ENCODE measurements at places on chromosomes 7 and 10.
A peak's percentile ranks its signal among the peaks of the same experiment; 100 is the strongest.

DNA sequence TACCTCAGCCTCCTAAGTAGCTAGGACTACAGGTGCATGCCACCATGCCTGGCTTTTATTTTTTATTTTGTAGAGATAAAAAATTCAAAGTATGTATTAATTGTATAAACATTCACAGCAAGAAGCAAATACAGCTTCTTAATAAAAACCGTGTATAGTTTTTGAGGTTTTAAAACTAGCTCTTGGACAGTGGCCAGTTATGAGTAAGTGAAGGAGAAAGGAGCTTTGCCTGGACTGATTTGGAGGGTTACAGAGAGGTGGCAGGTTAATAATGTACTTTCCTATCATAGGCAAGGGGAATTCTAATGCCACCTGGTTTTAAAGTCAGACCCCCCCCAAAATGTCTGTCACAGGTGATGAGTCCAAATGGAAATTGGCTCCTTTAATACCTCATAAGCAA is 43.4 kb downstream of the ZNRF2 start:
- DNase-seq, result no peak

DNA sequence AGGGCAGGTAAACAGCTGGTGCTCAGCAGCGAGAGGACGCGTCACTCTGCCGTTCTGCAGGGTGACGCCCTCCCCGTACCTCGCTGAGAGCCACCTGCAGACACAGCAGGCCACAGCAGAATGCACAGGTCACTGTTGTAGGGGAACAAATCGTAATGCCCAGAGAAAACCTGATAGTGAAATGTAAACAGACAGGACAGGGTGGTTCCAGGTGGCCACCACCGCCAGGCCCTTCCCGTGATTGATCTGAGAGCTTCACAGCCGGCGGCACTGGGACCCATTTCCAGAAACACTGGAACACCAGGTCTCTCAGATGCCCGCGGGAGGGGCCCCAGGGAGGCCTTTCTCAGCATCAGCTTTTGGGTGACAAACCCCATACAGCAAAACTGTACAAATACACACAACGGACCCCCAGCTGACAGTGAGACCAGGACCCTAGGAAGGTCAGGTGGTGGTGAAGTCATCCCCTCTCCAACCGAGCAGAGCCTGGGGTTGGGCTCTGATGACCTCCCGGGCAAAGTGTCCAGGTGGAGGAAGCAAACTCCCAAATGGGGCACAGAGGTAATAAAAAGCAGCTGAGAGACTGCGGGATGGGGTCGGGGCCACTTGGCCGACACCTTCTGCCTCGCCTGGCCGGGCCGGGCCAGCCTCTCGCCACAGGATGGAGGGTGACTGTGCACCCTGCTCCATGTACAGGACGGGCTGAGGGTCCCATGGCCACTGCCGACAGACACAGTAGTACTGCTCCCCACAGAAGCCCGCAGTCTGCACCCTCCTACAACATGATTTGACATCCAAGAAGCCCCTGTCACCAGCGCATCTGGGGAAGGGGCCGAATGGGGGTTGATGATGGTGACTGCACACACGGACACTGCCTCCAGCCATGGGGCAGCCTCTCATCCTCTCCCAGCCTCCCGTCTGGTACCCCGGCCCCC is 4.6 kb downstream of the BHLHA15 start:
- DNase-seq, result no peak

DNA sequence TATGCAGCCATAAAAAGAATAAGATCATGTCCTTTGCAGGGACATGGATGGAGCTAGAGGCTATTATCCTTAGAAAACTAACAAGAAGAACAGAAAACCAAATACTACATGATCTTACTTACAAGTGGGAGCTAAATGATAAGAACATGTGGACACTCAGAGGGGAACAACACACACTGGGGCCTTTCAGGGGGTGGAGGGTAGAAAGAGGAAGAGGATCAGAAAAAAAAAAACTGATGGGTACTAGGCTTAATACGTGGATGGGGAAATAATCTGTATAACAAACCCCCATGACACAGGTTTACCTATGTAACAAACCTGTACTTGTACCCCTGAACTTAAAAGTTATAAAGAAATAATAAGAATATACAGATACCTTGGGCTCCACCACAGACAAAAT is 514.2 kb downstream of the ARL4A start:
- no peak for DNase-seq

DNA sequence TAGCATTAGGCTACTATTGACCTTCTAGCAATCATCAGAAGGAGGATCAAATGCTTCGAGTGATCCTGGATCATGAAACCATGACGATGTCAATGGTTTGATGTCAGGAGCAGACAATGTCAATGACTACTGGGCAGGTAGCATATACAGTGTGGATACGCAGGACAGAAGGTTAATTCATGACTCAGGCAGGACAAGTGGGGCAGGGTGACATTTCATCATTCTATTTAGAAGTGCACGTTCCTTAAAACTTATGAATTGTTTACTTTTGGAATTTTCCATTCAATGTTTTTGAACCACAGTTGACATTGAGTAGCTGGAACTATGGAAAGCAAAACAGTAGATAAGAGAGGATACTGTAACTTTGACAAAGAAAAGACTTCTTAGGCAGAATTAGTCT is 140.8 kb downstream of the TSPAN12 start:
- DNase-seq, result no peak

- DNase-seq, result peak; percentile 69
Observed at GRCh38 chr7:78134256-78134655, 335.7 kb downstream of the PHTF2 start.

DNA sequence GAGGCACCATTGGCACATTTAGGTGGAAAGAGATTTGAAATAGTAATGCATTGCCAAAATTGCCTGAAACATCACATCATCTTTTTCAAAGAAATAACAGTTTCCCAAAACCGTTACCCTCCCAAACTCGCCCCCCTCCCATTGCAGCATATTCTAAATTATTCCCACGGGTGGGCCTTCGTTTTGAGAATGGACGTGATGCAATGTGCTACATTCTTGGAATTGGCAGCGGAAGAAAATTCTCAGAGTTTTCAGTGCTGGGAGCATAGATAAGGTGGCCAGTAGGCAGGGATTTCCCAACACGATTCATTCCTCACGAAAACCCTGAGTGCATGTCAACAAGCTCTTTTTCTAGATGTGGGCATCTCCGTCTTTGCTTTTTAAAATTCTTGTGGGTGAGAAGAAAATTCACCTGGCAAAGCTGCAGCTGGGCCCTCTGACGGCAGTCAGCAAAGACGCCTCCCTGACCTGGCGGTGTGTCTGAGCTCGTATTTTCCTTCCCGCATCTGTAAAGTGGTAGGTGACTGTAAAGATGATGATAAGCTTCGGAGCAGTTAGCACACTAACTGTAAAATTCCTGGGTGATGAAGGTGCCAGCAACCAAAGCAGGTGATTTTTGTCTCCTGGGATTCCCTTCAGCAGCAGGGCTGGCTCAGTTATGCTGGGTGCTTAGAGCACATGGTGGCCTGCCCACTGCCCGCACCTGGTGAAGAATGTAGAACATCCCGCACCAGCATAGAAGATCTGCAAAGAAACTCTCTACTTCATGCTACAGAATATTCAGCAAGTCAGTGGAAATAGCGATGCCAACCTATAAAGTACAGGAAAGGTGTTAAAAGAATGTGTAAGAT is 141.9 kb upstream of the KLF6 start:
- no peak for DNase-seq

DNA sequence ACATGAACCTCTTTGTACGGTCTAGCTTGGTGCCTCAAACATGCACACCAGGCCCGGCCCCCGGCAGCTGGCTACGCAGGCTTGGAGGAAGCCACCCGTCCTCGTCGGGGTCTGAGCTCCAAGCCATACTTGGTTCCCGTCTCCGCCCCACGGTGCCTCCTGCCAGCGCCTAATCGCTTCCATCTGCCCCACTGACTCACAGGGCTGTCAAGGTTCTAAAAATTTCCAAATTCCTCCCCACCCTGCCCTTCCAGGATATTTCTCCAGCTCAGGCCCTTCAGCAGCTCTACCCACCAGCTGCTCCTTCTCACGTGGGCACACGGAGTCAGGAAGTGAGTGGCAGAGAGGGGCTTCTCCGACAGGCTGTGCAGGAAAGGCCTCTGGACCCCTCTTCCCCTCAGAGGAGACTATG is 38.8 kb downstream of the TMEM270 start:
- DNase-seq, result peak; percentile 80

DNA sequence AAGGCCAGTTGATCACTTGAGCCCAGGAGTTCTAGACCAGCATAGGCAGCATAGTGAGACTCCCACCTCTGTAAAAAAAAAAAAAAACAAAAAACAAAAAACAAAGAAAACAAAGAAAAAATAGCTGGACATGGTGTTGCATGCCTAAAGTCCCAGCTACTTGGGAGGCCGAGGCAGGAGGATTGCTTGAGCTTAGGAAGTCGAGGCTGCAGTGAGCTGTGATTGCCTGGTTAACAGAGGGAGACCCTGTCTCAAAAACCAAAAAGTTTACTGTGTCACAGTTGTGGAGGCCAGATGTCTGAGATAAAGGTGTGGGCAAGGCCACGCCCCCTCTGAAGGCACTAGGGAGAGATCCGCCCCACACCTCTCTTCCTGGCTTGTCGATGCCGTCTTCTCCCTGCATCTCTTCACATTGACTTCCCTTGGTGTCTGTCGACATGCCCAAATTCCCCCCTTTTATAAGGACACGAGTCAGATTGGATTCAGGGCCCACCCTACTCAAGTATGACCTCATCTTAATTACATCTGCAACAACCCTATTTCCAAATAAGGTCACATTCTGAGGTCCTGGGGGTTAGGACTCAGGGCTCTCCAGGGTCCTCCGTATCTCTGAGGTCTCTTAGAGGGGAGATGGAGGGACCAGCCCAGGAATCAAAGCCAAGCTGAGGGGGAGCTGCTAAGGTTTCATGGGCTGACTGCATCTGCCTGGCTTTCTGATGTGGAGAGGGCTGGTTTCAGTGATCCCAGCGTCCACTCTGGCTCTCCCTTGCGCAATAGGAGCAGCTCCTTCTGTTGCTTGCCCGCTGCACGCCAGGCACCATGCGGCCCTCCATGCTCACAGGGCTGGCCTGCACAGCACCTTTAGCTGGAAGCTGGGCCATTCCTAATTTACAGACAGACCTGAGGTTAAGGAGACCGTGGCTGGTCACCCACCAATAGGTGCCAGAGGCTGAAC is 23.1 kb downstream of the AGAP3 start:
- DNase-seq, result no peak

GRCh38 chr10:69172241-69172982 is 7.6 kb upstream of the SUPV3L1 start:
- no peak for DNase-seq

DNA sequence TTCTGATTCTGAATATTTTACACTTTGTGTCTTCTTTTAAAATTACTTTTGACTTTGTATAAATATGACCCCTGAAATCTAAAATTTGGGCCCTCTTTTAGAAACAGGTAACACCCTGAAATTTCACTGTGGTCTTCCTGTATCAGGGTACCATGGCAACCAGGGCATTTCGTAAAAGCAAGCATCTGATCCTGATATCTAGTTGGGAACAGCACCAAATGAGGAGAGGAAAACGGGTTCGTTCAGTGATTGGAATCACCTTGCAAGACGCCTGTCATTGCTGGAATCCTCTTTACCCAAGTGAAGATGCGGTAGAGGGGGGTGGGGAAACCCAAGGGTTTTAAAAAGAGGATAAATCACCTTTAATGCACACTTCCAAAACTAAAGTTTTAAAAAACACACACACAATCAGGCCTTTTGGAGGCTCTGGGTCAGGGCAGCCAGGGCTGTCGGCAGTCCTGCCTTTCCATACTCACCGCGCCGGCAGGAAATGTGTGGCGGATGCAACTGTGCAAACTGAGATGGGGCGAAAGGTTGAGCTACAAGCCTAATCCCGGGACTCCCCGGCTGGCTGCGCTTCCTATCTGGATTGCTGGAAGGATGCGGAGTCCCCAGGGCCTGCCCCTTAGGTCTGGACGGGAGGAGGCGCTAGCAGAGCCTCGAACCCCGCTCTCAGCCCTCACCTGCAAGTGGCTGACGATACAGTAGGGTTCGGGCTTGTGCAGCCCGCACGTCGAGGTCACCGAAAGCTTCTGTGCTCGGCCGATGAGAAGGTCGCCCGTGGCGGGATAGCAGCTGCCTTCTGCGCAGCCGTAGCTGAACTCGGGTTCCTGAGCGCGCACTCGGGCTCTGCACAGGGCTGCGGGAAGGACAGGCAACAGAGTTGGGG is 1.8 kb downstream of the LAMB1 start:
- DNase-seq, result peak; percentile 18

GRCh38 chr10:122165484-122166276 is 105.4 kb upstream of the BTBD16 start:
- peak; percentile 43 for DNase-seq

DNA sequence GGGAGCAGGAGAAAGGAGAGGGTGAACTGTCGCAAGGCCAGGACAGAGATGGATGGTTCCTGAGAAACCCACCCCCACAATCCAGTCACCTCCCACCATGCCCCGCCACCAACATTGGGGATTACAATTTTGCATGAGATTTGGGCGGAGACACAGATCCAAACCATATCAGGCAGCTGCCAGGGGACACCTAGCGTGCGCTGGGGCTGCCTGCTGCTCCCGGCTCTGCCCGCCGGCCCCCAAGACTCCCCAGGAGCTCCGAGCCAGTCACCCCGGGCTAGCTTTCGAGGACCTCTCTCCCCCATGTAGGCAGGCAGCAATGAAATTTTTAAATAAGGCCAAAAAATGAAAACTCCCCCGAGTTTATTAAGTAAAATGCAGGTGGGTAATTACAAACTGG is 111.7 kb downstream of the UNCX start:
- DNase-seq, result no peak

DNA sequence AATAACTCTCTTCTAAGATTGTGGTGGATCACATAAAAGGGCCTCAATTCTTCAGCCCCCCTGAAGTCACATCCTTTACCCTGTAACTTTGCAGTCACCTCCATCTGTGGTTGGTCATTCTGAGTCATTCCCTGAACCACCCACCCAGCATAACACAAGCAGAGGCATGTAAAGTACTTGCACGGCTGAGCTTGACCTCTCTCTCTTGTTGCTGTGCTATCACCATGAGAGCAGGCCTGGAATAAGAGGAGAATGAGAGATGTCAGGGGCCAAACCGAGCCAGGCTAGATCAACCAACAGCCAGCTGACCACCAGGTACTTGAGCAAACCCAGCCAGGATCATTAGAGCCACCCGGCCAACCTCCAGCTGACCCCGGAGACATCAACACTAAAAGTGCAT is 13.5 kb upstream of the STK17A start:
- no peak for DNase-seq

DNA sequence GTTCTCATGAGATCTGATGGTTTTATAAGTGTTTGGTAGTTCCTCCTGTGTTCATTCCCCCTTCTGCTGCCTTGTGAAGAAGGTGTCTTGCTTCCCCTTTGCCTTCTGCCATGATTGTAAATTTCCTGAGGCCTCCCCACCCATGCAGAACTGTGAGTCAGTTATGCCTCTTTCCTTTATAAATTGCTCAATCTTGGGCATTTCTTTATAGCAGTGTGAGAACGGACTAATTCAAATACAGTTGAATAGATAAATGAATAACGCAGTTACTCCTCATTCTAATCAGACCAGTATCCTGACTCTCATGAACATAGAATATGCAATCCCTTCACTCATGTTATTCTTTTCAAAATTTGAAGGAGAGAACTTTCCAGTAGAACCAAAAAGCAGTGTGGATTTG is 375.0 kb upstream of the FZD8 start:
- no peak for DNase-seq

DNA sequence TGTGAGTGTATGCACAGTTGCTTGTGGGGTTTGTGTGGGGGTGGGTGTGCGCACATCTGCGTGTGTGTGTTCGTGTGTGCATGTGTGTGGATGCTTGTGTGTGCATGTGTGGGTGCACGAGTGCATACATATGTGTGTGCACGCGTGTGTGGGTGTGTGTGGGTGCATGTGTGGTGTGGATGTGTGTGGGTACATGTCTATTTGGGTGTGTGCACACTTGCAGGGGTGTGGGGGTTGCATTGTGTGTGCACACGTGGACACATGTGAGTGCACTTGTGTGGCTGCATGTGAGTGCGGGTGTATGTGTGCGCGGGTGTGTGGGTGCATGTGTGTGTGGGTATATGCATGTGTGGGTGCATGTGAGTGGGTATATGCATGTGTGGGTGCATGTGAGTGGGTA is 73.7 kb downstream of the NKX6-2 start:
- no peak for DNase-seq
